ENCODE measurements at places on chromosomes 3 and 15.
A peak's percentile ranks its signal among the peaks of the same experiment; 100 is the strongest.

GRCh38 chr15:28969511-28970085 is 83.8 kb downstream of the APBA2 start:
- DNase-seq = no peak

DNA sequence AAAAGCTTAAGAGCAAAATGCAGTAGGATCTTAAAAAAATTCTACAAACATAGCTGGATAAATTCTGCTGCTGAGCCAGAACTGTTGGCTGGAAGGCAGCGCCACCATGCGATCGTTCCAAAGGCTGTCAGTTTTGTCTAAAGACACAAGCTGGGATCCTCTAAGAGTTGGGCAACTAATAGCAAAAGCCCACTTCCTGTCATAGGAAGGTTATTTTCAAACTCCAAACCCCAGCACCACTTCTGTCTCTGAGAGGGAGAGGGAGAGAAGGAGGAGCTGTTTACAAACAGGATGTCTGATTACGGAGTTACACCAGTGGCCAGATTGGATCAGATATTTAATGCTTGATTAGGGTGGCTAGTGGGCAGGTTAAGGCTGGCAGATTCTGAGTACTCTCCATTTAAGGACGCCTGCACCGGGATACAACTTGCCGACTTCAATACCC is 44.0 kb downstream of the EIF4E3 start:
- DNase-seq = peak; percentile 79

- peak; percentile 75 for DNase-seq
Measured at GRCh38 chr15:52483707-52484106, 45.0 kb downstream of the MYO5A start.

GRCh38 chr3:52405601-52406110 is 39.2 kb downstream of the SEMA3G start:
- no peak for DNase-seq

- no peak for DNase-seq
Measured at GRCh38 chr3:121918779-121919483, 24.7 kb downstream of the SLC15A2 start.

- DNase-seq = no peak
Measured at GRCh38 chr3:157354722-157355121, 81.9 kb upstream of the PTX3 start.

GRCh38 chr3:48558493-48559134 is 2.0 kb upstream of the PFKFB4 start:
- no peak for DNase-seq

DNA sequence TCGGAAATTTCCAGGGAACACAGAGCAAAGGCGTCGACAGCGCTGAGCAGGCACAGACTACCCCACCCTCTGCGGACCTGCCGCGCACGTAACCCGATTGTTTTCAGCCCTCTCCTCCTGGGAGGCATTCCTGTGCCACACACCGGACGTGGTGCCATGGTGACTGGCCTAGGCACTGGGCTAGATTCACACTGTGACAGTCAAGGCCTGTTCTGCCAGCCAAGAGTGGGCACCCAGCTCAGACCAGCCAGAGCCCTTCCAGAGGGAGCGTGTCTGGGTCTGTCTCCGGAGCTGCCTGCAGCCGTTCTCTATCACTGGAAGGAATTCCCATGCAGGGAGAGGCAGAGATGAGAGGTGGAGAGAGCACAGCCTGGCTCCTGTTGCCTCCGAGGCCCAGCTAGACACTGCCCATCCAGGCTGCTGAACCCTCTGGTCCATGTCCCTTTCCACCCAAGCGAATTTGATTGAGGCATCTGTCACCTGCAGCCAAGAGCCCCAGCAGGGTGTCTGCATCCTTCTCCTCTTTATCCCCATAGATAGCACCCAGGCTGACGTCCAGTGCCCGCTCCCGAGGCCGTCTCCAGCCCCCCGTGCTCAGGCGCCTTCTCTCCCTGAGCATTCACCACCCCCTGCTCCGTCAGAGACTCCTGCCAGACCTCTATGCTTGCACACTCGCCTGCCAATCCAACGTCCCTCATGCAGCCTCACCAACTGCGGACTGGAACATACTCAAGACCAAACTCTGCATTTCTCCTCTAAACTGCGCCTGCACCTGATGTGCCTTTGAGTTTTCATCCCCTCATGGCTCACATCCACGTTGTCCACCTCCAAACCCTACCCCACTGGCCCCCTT is 267.5 kb downstream of the OCA2 start:
- no peak for DNase-seq

DNA sequence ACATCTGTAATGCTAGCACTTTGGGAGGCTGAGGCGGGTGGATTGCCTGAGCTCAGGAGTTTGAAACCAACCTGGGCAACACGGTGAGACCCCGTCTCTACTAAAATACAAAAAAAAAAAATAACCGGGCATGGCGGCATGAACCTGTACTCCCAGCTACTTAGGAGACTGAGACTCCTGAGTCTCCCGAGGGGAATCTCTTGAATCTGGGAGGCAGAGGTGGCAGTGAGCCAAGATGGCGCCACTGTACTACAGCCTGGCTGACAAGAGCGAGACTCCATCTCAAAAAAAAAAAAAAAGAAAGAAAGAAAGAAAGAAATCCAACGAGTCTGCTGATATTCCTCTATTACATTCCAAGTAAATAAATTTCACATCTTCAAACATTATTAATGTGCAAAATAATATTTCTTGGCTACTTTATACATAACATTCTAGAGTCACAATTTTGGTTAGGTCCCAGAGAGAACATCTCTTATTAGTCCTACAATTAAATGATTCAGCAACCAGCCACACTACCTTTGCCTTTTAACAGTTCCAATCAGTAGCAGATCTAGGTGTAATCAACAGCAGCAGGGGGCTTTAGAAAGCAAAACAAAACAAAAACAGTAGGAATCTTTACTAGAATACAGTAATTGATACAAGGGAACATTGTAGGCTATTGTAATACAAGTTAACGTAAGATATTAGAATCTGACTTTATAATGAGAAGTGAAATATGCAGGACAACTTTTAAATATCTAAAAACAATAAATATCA is 195.8 kb downstream of the TBC1D5 start:
- no peak for DNase-seq

GRCh38 chr15:67857220-67857619 is 17.4 kb upstream of the RNU6-1 start:
- DNase-seq = no peak

- DNase-seq = no peak
Measured at GRCh38 chr15:27990521-27991515, 108.3 kb downstream of the OCA2 start.

DNA sequence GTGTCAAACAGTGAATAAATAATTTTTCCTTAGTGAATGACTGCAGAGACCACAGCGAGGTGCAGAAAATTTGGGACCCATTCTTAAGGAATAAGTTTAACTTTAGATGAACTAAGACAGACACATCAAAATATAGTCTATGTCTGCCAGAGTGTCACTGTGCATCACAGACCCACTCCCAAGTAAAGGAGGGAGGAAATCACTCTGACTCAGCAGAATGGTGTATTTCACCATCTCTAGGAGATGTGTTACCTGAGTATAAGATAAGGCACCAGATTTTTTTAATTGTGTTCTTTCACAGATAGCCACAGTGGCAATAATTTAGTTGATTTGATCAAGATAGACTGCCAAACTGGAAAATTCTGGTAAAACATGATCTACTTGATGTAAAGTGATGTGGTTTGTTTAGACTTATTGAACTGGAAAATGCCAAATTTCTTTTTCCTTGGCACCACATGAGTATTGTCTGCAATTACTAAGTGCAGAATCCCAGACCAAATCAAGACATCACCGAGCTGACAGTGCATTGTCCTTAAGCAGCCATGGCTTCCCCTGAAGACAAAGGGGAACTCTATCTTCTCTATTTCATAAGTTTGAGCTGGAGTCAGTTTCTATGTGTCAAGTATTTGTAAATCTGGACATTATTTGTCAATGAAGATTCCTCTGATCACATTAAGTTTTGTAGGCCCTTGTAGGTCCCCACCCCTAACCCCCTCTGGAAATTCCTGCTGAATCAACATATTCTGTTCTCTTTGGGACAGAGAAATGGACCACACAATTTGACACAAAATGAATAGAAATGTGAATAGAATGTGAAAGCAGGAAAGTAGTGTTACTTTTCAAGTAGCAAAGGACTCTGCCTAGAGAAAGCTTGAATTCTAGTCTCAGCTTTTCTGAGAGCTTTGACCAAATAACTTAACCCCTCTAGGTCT is 47.6 kb downstream of the TIPARP start:
- DNase-seq = no peak

- no peak for DNase-seq
Measured at GRCh38 chr3:10000686-10001085, 14.0 kb upstream of the EMC3 start.

DNA sequence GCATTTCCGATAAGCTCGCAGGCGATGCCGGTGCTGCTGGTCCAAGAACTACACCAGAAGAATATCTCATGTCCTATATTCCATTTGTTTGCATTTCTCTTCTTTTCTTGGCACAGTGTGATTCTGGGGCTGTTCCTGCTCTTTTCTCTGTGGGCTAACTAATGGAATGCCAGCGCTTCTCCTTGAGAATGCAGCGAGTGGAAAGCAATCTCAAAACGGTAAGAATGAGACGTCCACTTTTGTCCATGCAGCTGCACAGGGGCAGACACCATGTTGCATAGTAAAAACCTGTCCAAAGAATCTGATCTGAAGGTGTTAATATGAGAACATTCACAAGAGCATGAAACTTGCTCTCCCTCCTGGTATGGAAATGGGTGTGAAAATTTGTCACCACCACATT is 6.6 kb upstream of the CHRNA3 start:
- DNase-seq = no peak

DNA sequence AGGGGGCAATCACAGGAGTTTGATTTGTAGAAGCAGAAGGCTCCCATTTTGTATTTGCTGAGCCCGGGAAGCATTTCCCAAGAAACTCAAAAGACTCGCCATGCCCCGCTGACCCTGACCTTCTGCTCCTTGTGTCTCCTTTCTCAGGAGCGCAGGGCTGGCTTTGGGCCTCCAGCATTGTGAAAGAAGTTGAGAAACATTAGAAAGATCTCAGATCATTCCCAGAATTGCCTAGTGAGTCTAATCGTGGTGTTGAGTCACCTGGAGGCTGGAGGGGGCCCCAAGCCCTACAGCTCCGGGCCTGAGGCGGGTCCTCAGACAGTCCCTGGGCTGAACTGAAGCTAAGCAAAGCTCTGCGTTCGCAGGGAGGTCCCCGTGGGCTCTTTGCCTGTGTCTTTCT is 10.9 kb upstream of the PIGZ start:
- no peak for DNase-seq

GRCh38 chr3:166688665-166689064 is 691.4 kb downstream of the ZBBX start:
- DNase-seq = no peak

DNA sequence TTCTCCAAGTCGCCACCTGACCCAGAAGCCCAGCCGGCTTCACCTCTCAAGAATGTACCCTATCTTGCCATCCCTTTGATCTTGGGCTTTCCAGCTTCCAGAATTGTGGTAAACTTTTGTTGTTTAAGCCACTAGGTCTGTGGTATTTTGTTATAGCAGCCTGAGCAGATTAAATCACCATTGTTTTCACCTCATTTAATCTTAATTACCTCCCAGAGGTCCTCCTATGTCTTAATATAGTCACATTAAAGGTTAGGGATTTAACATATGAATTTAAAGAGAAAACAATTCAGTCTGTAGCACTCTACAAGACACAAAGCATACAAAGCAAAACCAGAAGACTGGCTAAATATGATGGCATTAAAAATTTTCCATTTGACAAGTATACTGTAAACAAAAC is 123.4 kb upstream of the CADM2 start:
- no peak for DNase-seq

DNA sequence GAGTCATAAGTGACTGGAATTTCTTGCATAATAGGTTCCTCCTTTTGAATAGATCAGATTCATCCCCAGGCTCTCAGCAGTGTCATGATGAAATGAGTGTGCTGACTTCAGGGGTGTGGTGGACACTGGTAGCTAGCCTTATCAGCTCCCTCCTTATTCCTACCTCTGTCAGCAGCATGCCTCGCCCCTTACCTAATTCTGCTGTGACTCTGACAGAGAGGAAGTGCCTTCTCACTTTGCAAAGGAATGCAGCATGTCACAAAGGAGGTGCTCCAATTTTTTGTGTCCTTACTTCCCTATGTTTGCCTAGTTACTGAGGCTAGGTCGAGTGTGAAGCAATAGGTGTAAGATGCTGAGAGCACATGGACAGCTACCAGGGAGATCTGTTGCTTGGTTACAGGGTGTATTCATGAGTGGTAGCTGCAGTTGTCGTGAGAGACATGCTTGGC is 90.6 kb downstream of the TNFAIP8L3 start:
- DNase-seq = peak; percentile 15

DNA sequence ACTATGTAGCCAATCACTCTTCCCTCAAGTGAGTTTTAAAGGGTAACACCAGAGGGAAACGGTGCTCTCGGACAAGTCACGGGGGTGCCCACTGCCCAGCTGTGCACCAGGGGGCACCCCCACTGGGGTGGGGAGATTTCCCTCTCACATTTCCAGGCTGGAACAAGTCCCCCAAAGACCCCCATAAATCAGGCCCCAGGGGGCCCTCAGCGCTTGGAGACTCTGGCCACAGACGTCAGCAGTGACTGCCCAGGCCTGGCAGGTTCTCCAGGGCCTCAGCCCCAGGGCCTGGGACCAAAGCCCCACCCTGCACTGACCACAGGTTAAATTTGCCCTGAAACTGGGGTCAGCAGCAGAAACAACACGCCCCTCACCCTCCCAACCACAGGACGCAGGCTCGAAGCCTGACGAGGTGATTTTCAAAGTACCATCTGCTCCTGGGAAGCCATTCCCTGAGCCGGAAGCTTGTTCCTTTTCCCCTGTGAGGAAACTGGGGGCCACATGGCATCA is 17.0 kb downstream of the XXYLT1 start:
- DNase-seq = no peak

GRCh38 chr3:16319307-16319706 is 54.3 kb downstream of the OXNAD1 start:
- DNase-seq = no peak

DNA sequence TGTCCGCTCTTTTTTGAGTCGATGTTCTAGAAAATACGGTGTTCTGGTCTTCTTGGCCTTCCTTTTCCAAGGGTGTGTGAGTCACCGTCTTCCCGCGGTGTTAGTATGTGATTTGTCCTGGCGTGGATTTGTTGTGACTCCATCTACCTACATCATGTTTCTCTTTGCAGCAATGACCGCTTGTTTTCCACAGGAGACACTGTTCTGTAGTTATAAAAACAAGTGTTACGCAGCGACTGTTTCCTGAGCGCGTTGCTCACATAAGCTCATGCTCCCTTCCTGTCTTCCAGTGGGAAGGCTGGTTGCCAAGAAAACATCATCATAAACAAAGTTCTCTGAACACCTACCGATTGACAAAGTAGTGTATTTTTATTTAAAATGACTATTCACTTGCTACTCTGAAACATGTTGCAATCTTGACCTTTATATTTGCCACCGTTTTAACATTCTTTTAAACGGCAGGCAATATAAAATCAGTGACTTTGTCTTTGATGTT is 19.0 kb downstream of the USP13 start:
- DNase-seq = no peak
